ENCODE measurements at places on chromosomes 12 and 14.
A peak's percentile ranks its signal among the peaks of the same experiment; 100 is the strongest.

DNA sequence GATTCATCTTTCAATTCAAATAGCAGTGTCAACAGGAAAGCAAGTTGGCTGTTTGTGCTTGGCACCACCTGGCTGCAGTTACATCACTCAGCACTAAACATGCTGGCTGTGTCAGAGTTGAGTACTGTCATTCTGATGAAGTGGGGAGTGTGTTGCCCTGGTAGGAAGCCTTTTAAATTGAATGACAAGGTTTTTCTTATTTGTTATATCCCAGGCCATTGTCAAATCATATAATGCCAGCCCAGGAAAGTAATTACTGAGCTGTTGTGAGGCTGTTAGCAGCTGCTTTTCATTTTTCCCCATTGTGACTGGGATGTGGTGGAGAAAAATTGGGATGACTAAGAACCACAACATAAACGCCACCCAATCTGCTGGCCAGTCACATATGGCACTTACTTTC lies 106.5 kb upstream of the PRKD1 start:
- DNase-seq = no peak

GRCh38 chr12:4133636-4134447 lies 139.7 kb upstream of the CCND2 start:
- no peak for DNase-seq

- DNase-seq = no peak
Observed at GRCh38 chr14:76777721-76778120, 16.5 kb downstream of the VASH1 start.

DNA sequence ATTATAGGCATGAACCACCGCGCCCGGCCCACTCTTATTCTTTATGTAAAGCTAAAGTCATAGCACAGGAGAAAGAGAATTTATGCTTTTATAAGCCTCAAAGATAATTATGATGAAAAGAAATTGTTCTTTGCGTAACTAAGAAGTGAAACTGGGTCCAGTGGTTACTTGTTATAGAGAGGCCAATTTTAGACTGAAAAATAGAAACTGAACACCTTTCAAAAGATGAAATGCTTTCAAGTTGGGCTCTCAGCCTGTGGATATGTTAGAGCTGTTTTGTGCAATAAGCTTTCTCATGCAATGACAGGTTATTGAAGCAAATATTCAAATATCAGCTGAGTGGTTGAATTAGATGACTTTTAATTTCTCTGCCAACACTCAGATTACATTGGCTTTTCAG lies 7.9 kb downstream of the TMEM253 start:
- no peak for DNase-seq

DNA sequence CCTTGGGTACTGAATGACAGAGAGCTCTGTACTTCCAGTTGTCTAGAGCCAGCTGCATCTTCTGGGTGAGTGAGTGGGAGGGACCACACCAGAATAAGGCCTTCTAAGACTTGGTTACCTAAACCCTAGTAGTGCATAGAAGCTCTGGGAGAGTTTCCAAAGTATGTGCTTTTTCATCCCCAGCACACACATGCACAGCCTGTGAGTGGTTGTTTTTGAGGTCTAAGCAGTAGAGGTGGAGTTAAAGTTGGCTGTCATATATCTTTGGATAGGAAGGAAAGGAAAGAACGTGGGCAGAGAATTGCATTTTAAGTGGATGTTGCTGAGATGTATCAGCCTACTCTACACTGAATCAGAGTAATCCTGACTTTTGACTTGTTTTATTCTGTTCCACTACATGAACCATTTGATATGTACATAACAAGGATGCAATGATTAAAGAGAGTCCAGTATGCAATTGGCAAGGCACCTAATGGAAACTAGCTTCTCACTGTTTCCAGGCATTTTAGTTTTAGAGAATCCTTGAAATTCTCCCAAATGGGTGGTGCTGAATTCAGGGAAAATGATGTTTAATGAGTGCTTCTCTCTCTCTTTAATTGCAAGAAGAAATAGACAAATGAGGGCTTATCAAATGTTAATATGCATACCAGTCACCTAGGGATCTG lies 51.8 kb upstream of the PRICKLE1 start:
- DNase-seq = no peak

DNA sequence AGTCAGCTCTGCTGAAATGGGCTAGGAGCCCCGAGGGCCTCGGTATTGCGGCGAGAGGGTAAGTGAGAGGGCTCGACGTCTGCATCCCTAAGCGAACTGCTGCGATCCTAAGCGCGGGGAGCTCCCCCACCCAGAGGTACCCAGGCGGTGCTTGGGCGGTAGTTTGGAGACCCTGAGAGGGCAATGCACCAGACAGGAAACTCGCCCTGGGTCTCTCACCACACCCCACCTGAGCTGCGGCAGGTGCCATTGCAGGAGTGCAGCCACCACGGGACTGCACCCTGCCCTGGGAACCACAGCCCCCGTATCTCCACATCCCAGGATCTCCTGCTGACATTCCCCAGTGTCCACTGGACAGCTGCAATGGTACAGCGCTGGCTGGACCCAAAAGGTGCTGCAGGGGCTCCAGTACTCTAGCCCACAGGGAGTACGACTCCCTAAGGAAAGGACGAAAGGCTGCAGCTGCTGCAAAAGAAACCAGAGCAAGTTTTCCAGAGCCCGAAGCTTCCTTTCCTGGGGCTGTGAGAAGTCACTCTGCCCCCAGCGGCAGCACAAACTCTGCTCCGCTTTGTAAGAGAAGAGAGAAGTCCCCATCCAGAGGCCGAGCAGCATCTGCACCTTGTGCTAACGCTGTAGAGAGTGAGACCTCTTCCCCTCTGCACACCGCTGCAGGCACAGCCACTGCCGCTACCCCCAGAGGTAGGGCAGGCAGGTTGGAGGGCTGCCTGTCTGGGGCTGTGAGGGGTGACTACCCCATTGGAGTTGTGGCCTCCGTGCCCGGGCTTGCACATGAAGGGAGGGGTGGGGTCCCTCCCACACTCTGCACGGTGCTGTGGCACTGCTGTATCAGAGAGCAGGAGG lies 31.1 kb upstream of the MON2 start:
- DNase-seq = peak; percentile 8

DNA sequence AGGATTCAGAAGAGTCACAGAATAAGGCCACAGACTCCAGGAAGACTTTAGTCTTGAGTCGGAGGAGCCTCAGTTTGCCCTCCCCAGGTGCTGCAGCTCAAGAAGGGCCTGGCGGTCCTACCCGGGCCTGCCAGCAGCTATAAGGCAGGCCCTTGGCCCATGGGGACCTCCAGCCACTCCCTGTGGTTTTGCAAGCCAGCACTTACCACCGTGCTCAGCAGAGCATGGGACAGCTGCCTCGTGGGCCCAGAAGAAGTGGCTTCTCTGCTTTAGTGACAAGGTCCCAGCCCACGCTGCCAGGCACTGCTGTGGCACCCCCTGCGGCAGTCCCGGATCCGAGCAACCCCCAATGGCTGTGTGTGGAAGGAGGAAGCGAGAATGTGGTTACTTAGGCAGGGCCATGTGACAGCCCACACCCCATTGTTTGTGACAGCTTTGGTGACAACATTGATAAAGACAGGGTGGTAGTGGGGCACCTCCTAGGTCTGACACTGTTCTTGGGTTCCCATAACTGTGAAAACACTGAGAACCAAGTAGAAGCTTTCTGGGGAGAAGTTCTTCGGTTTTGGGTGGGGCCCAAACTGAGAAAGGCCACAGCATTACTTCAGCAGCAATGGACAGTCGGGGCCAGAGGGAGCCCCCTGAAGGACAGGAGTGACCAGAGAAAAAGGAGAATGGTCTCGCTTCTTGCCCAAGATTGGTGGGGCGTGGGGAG lies at the start of gene SELPLG:
Gene SELPLG, minus strand, starts transcription at position 361 of the 715 bp plus-strand sequence. CDS start 9,587 bp downstream, outside the sequence.
- DNase-seq = peak; percentile 83

GRCh38 chr14:34971381-34971780 lies 11.4 kb upstream of the SRP54 start:
- DNase-seq = no peak

DNA sequence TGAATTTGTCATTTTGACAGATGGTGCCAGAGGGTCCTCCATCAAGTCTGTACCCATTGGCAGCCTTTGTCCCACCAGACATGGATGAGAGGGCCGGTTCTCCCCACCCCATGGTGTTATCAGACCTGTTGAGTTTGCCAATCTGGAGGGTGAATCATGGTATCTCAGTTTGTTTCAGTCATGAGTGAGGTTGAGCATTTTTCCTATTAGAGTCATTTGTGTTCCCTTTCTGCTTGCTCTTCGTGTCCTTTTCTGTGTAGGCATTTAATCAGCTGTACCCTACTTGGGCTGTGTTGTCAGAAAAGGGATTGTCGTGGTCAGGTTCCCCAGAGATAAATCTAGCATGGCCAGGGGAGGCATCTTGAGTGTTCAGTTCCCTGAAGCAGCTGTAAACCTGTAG lies 30.5 kb downstream of the SLC24A4 start:
- DNase-seq = no peak

- no peak for DNase-seq
Observed at GRCh38 chr14:29403091-29403490, 524.6 kb downstream of the PRKD1 start.

DNA sequence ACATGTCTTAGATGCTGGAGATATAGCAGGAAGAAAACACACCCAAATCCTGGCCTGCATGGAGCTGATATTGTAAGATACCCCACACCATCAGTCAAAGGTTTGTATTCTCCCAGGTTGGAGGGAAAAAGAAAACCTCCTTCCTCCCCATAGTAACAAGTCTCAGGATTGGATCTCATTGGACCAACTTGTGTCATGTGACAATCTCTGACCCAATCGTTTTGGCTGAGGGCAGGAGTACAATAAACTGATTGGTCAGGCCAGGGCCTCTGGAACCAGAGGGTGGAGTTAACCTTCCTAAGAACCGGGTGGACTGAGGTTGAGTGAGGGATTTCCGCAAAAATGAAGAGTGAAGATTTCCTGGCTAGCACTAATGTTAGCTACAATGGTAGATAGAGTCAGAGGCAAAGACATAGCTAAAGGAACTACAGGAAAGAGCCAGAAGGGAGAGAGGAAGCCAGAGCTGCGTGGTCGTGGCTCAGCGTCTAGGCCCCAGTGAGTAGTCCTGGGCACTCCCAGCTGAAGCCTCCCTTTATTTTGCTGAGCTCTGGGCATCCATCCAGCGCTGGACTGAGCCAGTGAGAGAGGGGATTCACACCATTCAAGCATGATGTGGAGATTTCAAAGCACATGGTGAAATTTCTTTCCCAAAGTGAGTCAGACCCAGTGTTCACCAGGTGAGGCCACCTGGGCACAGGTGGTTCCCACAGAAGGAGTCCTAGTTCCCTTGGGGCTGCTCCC lies 219.9 kb downstream of the AACS start:
- DNase-seq = no peak

DNA sequence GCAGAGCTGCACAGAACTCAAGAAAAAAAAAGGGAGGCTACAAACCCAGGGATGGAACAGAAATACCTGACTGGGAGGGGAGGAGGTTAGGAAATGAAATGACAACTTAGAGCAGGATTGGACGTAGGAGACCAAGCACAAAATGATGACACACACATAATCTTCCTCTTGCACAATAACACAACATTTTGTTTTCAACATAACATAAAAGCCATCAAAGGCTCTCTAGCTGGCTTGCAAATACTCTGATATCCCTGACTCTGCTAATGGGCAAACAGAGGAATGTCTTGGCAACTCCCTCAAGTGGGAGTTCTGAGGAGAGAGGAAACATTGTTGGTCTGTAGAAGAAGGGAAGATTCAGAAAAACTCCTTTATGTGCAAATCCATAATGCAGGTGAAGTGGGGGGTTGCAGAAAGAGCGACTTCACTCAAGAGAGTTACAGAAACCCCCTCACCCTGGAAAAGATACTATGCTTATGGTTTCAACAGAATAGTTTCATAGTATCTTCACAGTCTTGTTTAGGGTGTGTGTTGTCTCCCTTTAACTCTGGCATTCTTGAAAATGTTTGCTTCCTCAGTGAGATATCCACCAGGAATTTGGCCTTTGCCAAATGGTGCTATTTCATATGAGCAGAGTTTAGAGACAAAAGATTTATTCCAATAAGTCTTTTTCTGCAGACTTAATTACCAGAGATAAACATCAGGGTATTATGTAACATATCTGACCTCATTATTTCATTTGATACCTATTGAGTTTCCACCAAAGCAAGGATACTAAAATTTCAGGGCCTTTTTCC lies 43.8 kb upstream of the LTBP2 start:
- no peak for DNase-seq

DNA sequence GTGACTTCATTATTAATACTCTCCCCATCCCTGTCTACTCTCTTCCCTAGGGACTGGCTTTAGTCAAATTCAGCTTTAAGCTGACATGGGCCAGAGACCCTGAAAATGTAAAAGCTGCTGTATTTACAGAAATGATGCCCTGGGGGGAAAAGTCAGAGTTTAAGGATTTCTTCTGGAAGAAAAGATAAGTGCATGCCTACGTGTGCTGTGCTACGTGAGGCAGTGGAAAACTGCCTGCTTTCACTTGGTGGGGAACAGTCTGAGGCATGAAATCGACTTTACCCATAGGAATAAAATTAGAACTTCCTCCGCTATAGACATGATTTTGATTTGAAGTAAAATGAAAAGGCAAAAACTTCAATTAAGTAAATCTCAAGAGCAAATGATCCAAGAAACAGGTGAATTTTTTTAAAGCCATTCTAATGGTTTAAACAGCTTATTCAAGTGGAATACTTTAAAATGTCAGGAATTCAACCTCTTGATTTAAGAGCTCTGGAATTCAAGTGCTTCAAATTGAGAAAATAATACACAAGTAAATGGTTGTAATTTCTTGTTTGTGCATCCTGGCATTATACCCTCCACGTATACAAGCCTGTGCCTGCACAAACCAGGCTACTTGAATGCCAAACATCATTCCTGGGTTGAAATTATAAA lies 168.5 kb downstream of the FOXN3 start:
- no peak for DNase-seq

- no peak for DNase-seq
Observed at GRCh38 chr12:72288911-72289310, 16.7 kb downstream of the TRHDE start.

GRCh38 chr14:58733451-58734208 lies 95.9 kb downstream of the DACT1 start:
- no peak for DNase-seq

DNA sequence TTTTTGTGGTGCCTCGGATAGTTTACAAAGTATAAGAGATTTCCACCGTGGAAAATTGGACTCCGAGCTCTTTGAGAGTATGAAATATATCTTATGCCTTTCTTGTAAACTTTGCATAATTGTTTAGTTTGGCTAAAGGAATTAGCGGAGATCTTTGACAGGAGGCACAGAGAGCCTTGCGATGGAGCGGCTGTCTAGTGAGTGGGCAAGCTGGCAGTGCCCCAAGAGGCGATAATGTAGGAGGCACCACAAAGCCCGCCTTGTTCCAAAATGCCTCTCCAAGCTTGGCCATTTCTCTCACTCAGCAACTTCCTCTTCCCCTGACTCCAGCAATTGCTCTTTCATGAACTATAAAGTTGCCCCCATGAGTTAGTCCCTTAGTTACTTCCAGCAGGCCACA lies 270.1 kb upstream of the PRICKLE1 start:
- DNase-seq = no peak
